ENCODE measurements at places on chromosomes 12 and 14.

- DNase-seq = peak; percentile 75
These were observed 126.4 kb upstream of the FOXN3 start for GRCh38 chr14:89543425-89543790.

- no peak for DNase-seq
These were observed 40.5 kb downstream of the ESR2 start for GRCh38 chr14:64253672-64254071.

DNA sequence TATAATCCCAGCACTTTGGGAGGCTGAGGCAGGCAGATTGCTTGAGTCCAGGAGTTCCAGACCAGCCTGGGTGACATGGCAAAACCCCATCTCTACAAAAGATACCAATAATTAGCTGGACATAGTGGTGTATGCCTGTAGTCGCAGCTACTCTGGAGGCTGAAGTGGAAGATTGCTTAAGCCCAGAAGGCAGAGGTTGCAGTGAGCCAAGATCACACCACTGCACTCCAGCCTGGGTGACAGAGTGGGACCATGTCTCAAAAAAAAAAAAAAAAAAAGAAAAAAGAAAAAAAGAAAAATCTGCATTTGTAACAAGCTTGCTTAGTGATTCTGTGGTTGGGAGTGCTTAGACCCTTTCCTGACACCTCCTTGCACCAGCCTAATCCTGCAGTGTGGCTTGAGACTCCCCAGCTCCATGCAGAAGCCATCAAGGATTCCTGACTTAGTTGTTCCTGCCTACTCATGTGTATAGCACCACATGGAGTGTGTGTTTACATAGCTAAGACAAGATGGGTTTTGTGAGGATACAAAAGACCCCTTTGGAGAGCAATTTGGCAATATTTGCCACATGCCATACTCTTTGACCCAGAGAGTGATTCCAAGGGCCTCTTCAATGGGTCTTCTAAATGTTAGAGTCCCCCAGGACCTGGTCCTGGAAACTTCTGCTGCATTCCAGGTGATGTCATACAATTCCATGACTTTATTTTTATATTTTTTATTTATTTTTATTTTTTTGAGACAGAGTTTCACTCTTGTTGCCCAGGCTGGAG is 5.1 kb upstream of the TMED10 start:
- DNase-seq = no peak

GRCh38 chr14:75860561-75861160 is 121.1 kb downstream of the TGFB3 start:
- no peak for DNase-seq

DNA sequence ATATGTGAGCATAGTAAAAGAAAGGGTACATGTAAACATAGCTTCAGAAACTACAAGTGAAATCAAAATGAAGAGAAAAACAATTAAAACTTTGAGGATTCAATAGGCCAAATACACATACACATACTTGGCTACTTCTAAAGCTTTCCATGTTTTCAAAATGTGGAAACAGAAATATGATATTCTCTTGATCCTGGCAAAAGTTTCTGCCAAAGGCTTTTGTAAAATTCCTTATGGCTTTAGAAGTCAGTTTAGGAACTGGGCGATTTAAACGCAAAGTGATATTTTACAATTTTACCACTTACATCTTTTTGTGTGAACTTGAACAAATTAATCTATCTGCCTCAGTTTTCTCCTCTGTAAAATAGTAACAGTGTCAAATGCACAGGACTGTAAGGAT is 756.4 kb downstream of the C12orf50 start:
- DNase-seq = no peak

DNA sequence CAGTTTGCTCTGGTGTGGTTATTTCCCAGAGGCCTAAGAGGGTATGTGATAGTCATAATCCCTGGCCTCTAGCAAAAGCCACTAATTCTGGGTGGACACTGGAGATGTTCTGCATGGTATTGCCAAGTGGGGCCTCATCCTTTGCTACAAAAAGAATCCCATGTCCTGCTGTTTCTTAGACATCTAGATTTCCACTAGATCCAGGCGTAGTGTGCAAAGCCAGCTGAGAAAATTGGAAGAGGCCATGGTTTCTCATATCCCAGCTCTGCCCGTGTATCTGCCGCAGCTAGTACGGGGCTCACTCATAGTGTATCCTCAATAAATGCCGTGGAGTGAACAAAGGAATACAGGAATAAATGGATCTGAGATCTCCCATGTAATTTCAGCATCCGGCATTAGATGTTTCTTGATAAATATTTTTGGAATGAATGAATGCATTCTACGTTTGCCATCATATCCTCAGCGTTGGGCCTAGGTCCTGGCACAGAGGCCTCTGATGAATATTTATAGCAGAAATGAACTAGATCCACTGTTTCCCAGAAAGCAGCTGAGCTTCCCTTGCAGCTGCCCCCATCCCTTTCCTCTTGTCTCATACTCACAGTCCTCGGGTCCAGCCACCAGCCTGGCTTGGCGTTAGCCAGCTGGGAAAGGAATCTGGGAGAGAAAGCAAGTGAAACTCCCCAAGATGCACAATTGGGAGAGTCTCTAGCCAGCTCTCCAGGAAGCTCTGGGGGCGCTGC is 76.3 kb upstream of the NOS1 start:
- DNase-seq = peak; percentile 56

GRCh38 chr14:105166571-105167302 is 1.8 kb downstream of the JAG2 start:
- DNase-seq = no peak

GRCh38 chr14:60720962-60721325 is 3.2 kb downstream of the SIX4 start:
- no peak for DNase-seq

DNA sequence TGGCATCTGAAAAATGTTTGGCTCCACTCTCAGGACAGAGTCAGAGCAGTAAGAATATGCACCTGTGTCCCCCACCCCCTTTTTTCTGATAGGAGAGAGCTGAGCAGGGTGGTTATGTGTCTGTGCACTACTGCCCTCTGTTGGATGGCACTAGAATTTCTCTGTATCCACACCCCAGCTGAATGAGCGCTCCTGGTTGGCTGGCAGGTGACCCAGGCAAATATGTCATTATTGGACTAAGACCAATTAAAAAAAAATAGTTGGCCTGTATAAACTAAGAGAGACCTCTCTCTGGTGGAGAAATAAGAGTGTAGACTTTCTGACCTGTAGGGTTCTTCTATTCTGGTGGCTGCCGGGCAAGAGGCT is 107.0 kb downstream of the PTCSC3 start:
- no peak for DNase-seq

DNA sequence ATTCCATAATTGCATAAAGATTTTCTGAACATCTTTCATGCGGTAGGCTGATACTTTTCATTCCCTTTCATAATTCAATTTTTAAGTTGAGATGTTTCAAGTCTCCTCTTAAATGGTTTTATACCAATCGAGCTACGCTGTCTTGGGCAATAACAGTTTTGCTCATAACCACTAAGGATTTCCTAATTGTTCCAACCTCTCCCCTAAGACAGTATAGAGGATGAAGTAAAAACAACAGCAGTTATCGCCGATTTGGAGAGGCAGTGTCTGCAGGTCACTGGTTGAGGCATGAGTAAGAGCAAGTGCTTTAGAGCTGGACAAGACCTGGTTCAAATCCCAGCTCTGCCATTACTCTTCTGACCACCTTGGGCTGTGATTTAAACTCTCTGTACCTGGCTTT is 6.9 kb upstream of the MED13L start:
- DNase-seq = no peak

- DNase-seq = no peak
These were observed 88.8 kb downstream of the ATF7IP start for GRCh38 chr12:14454098-14454907.

DNA sequence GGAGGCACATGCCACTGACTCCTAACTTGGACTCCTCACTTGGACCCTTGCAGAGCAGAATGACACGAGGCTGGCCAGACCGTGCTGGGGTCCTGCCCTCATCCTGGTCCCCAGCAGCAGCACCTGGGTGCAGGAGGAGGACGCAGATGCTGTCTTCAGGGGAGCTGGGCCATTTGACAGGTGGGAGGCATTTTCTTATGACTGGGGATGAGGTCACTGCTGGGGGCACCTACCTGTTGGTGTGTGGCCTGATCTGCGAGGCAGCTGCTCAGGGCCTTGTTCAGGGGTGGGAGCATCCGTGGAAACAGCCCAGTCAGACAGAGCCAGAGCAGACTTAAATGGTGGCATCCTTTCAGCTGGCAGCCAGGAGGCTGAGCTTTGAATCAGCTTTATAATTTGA is 57.3 kb downstream of the CACNA1C start:
- no peak for DNase-seq

GRCh38 chr14:65103150-65103760 is 938 bp upstream of the MAX start:
- DNase-seq = no peak

DNA sequence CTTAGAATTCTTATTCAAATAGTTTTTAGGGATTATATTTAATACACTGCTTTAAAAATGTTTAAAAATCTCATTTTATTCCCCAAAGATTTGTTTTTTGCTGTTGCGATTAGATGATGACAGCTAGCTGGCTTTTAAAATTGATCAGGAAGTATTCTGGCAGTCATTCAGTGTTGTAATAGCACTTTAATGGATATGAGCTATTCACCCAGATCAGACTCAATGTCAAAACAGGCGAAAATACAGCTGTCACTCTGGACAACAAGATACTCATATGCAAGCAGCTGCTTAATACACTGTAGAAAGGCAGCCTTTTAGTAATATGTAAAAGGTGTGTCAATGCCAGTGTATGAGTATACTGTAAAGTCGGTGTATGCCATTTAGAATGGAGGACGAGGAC is 91.7 kb downstream of the NPAS3 start:
- DNase-seq = no peak

DNA sequence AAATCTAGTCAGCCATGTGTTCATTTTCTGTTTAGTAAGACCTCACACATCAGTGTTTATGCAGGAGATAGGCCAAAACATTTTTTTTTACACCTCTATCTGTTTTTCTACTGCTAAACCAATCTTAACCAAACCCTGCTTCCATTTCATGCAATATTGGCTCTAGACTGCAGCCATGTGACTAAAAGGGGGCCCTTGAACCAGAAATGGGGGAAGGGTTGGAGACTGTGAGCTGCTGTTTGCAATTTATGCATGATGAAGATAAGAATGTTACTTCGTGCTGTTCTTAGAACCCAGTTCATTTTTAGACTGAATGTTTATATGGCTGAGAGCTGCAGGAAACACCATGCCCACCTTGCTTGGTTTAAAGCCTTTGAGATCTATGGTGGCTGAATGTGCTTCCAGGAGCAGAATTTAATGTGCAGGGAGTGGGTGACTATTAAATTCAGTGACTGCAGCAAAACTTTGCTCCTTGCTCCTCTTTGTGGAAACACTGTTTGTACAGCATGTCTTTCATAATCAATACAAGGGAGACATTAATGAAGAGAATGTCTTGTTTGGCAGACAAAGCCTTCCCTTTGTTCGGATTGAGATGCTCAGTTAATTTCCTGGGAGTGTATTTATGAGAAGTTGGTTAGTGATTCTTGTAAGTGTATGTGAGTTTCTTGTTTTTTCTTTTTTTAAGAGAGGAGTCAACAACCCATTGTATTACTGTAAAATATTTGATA is 53.6 kb downstream of the CHST11 start:
- DNase-seq = no peak

DNA sequence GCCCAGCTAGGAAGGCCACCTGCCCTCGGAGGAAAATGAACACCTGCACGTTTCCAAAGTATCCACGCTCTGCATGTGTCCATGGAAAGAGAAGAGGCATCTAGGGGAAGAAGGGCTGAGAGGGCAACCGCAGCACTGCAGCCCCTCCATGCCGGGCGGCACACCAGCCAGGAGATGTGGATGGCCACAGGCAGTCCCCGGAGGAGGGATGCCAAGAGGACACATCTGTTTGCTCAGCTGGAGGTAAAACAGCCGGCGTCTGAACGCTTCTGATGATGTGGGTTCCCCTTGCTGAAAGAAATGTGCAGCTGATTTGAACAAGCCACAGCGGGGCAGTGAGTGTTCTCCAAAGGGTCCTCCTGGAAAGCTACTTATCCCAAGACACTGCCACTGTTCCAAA is 34.0 kb downstream of the CHGA start:
- no peak for DNase-seq

GRCh38 chr12:95882080-95882479 is 23.3 kb downstream of the SNRPF start:
- DNase-seq = no peak

DNA sequence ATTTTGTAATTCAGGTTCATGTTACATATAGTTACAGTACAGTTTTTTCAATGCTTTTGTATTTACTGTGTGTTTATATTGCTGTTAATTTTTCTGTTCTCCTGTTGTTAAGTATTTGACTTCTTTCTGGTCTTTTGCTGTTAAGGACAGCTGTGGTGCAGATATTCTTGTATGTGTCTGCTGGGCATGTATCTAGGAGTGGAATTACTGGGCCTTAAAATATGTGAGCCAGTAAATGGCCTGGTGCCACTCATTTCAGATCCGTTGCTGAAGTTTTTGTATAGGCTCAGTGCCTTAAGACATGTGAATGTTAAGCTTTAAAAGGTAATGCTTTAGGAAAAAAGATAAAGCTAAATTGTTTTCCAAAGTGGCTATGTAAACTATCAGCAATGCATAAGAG is 87.3 kb downstream of the TTLL5 start:
- no peak for DNase-seq

DNA sequence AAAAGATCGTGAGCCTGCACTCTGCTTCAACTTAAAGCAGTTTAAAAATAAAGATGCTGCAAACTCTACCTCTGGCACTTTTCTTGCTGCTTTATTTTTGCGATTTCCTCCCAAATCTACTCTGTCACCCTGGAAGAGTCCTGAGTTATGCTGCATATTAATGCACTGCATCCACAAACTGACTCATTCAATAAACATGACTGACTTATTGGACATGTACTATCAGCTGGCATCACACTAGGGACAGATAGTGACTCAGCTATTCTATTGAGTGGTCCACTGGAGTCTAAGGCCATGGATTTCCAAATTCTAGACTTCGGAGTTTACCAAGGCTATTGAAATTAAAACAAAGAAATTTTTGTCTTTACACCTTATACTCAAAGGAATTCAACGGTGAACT is 90.7 kb upstream of the PTPRR start:
- no peak for DNase-seq

- DNase-seq = no peak
These were observed 187.8 kb downstream of the ADGRD1 start for GRCh38 chr12:131141514-131141913.

DNA sequence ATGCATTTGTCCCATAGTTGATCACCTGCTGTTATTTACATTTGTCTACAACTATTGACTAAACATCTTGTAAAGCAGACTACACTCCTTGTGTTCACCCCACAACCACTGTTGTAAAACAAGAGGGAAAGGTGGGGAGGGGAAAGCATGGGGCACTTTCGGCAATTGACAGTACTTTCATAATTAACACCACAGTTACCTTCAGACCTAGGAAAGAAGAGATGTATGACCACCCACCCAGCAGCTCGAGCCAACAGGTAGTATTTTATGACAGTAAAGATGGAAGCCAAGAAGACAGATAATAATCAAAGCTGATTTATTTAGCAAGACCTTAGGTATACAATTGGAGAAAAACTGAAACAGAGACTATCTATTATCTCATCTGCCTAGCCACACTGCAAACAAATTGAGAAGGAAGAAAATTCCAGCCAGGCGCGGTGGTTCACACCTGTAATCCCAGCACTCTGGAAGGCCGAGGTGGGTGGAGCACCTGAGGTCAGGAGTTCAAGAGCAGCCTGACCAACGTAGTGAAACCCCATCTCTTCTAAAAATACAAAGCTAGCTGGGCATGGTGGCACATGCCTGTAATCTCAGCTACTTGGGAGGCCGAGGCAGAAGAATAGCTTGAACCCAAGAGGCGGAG is 11.2 kb downstream of the HECTD4 start:
- no peak for DNase-seq

Data from posterior cingulate gyrus (tissue), 11 donors.